Pulmonary artery endothelial cell (primary cell): ENCODE measurements at places on chromosomes 7 and 10.

DNA sequence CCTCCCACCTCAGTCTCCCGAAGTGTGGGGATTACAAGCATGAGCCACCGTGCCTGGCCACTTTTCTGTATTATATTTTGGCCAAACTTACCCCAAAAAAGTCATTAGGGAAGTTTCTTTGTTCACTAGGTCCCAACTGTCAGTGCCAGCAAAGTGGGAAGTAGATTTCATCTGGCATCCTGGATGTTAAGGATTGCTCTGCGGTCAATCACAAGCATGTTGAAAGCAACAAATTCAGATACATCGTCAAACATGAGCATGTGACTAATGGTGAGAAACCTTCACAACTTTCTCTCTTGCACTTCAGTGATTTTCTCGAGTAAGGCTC is 14.3 kb upstream of the LRRC17 start:
- DNase-seq: no peak

GRCh38 chr10:78966182-78966787 is 102.5 kb upstream of the ZMIZ1 start:
- no peak for DNase-seq

DNA sequence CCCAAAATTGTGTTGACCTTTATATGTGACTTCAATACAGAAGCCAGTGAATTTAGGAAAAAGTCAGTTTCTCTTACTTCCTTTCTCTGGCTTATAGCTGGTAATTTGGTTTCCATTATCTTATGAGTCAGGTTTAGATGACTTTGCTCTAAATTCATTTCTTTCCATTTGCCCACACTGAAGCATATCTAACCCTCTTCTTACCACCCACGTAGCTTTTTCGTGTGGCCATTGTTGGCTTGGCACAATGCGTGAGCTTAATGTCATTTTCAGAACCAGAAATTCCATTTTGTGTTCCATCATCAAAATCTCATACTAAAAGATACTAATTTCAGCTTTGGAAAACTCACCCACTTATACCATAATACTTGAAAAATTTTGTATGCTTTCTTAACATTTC is 271.2 kb downstream of the INHBA start:
- no peak for DNase-seq

GRCh38 chr7:30278376-30278775 is 6.0 kb upstream of the ZNRF2 start:
- DNase-seq: no peak

DNA sequence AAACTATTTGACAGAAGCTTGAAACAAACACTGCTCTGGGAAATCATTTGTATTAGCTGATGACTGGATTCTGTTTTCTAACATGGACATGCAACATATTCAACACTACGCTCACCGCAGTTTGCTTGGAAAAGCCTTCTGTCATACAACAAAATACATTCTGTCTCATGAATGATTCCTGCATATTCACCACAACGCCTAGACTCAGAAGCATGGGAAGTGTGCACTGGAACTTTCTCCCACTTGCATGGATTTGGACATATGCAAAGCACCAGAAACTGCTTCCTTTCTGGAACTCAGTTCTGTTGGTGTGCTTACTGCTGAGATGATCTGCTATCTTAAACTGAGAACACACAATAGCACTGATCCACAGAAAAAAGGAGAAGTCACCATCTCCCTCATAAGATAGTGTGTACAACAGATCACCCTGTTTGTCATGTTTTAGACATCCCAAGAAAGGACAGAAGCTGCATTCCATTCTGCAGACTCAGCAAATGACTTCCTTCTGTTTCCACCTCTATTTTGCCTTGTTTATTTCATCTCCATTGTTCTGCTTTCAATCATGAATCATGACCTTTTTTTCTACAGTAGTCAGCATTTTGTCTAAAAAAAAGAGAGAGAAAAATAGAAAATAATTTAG is 115.8 kb downstream of the HTR7 start:
- DNase-seq: no peak

DNA sequence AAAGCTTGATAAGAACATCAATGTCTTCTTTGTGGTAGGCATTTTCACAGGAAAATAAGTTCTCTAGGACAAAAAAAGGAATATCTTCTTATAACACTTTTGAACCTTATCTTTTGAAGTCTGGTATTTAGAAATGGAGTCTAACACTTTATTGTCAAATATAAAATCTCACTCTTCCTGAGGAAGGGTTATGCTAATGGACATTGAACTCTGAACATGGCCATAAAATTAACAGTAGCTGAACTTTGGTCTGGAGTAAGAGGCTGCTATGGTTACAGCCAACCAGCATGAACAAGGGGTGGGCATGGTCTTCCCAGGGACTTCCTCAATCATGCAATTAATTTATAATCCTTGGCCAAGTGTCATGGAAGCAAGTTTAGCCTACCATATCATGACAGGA is at the start of gene CLRN3:
TSS of gene CLRN3 (minus strand) at position 199 of the 400 bp plus-strand sequence. CDS start at position 42, 157 bp downstream.
- DNase-seq: no peak

DNA sequence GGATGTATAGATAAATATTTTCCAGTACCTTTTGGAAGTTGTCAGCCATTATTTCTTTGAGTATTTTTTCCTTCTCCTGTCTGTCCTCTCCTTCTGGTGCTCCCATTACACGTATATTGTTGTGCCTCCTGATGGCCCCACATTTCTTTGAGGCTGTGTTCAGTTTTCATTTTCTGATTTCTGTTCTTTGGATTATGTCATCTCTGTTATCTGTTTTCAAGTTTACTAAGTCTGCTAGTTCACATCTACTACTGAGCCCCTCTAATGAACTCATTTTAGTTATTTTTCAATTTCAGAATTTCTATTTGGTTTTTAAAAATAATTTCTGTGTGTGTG is 16.3 kb downstream of the RBM33 start:
- DNase-seq: no peak

DNA sequence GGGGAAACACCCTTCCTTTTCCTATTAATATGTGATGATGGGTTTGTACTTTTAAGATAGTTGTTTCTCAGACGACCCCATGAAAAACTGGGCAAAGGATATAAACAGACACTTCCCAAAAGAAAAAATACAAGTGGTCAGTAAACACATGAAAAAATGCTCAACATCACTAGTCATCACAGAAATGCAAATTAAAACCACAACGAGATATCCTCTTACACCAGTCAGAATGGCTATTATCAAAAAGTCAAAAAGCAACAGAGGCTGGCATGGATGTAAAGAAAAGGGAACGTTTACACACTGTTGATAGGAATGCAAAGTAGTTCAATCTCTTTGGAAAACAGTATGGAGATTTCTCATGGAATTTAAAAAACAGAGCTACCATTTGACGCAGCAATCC is 111.4 kb upstream of the ZEB1 start:
- DNase-seq: no peak

DNA sequence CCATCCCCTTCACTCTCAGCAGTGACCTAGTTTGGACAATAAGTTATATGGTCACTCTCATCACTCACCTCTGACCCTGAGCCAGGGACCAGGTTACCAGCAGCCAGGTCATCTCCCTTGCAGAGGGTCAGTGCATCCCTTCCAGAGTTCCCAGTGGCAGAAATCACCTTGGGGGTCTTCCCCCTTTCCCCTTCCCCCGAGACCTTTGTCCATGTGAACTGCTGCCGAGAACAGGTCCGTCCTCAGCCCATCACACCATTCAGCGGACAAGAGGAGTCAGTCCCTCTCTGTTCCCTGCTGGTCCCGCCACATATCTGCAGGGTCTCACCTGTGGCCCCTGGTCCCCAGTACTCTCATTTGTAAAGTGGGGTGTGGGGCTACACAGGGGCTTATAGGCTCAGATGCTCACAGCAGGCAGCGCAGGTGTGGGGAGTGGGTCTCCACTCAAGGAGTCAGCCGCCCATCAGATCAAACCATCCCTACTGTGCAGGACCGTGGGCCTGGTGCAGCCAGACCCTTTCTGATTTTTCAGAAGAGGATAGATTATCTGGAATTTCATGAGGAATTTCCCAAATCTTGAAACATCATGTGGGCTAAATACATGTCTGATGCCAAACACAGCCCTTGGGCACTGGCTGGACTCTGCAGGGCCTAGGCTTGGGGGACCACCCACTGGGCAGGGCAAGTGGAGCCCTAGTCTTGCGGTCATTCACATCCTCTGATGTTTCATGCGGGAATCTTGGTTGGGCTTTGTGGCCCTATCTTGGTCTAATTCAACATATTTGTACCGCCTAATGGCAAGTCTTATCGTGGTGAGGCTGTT is 6.5 kb downstream of the DEPP1 start:
- no peak for DNase-seq

DNA sequence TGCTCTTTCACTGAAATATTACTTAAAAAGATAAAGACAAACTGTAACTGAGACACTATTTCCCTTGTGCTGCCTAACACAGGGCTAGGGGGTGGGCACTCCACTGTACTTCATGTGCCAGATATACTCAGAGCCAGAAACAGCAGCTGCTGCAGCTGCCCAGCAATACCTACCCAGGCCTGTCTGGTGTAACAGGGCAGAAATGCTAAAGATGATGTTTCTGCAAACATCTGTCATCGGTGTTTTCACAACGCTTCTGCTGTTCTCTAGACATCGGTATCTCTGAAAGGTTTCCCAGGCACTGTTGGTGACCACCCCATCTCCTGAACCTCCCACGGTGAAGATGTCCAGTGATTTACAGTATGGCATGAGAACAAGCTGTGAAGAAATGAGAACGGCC is 42.7 kb downstream of the LAMB1 start:
- DNase-seq: no peak

GRCh38 chr10:108410236-108410635 is 1245.7 kb upstream of the SORCS1 start:
- DNase-seq: no peak

DNA sequence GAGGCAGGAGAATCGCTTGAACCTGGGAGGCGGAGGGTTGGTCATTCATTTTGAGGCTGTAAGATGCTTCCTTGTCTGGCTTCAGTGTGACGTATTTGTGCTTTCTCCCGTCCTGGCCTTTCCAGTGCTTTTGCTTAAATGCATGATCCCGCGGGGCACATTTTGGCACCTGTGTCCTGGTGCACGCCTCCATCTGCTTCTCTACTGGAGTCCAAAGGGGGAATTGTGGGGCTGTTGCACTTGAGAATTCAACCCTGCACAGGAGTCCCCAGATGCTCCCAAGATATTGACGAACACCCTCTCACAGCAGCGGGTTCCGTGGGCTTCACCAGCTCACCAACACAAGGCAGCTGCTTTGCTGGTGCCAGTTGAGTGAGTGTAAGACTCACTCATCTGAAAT is 10.3 kb upstream of the LRRC27 start:
- no peak for DNase-seq

DNA sequence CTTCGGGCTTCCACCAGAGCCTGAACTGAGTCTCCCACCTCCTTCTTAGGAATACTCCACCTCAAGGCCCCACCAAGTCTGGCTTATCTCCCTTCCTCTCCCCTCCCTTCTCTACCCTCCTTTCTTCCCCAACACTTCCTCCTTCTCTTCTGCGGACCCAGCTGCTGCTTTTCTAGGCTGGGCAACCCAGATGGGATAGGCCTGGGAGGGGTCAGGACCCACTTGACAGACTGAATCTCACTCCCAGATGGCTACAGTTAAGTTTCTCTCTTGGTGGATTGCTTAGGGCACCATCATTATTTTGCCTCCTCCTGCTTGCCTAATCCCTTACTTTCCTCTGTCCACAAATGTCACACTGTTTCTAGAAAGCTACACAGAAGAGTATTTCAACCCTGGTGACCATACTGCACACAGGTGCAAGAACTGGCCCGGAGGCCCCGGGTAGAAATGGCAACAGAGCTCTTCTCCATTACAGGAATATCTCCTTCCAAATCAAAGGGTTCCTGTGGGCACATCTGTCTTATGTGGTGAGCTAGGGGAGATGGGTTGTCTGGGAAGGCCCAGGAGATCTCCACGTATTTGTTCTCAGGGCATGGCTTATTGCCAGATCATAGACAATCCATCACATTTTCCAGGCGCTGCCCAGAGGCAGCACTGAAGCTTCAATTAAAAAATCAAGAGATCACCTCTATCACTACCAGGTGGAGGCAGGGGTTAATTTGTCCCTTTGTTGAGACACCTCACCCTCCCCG is 5.1 kb upstream of the HOXA11 start:
- DNase-seq: no peak

- no peak for DNase-seq
Measured at GRCh38 chr10:128102480-128103228, 23.6 kb downstream of the MKI67 start.

GRCh38 chr10:13658264-13658663 is 71.5 kb downstream of the PRPF18 start:
- no peak for DNase-seq

GRCh38 chr7:34739651-34740300 is 81.8 kb downstream of the NPSR1 start:
- no peak for DNase-seq

DNA sequence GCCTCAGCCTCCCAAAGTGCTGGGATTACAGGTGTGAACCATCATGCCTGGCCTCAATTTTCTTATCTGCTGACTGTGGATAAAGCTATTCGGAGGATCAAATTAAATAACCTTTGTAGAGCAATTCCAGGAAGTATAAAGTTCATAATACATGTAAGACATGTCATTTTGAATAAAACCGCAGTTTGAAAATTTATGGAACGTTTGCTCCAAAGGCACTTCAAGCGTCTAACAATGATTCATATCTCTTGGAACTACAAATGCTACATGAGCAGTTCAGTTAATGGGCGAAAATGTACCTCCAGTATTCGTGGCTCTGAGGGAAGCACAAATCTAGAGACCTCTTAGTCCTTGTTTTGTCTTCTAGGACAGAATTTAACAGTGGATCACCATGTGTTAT is 190.3 kb downstream of the GALNT17 start:
- DNase-seq: no peak

DNA sequence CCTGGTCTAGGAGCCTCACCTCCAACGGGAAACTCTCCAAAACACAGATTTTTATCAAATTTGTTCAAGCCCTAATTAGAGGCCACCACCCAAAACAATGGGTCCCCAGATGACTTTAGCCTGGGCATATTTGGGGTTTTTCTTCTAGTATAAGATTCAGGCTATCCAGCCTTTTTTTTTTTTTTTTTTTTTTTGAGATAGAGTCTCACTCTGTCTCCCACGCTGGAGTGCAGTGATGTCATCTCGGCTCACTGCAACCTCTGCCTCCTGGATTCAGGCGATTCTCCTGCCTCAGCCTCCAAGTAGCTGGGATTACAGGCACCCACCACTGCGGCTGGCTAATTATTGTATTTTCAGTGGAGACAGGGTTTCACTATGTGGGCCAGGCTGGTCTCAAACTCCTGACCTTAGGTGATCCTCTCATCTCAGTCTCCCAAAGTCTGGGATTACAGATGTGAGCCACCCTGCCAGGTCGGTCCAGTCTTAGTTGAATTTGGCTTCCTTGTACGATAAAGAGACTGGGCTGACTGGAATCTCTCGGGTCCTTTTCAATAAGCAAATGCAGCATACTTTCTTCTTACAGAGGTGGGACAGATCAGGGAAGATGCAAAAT is 91.4 kb upstream of the KLF6 start:
- no peak for DNase-seq
